NCI-H146 (cell line): ENCODE measurements at places on chromosomes 12 and 14.

DNA sequence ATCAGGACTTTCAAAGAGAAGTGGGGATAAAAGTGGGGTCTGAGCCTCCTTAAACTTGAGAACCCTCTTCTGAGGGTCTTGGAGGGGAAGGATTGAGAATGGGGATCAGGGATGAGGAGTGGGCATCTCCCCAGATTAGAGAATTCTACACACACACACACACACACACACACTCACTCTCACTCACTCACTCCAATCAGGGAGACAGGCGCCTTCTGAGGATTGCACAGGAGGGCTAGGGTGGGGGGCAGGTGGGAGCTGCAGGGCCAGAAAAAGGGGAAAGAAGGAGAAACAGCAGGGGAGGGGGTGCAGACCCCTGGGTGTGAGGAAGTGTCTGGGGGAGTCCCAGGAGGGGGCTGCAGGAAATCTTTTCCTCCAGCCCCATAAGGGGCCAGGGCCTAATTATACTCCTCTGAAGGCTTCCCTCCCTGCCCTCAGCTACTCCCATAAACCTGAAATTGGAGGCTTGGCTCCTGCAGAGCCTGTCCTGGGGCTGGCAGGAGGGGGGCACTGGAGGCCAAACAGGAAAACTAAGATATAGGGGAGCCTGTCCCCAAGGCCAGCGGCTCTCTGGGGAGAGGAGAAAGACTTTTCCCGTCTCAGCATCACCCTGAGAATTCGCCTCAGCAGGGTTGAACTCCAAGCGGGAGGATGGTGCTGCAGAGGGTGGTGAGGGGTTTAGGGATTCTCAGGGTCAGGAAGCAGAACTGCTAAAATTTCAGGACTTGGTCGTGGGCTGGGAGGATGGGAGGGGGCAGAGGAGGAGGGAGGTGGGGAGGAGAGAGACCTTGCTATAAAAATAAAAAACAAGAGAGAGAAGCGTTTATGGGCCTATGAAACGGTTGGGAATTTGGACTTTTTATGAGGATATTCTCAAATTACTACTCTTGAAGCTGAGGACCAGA, 1.6 kb downstream of the HOXC9 start:
- no peak for DNase-seq

- no peak for DNase-seq
These were observed 9.2 kb upstream of the PALS1 start for GRCh38 chr14:67232066-67232465.

DNA sequence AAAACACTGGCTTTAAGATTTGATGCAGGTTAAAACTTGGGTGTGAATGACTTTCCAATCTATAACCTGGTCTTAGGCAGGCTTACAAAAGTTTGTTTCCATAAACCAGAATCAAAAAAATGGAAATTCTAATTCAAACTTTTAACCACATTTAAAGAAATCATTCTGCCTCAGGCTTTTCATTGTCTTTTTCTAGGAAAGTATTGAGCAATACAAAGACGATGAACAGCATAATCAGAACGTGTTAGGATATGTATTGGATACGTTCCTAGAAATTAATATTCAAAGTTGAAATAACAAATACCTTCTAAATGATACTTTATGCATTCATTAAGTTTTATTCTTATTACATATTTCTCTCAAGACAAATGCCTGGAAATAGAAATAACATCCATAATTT, 172.9 kb downstream of the CEP128 start:
- no peak for DNase-seq

DNA sequence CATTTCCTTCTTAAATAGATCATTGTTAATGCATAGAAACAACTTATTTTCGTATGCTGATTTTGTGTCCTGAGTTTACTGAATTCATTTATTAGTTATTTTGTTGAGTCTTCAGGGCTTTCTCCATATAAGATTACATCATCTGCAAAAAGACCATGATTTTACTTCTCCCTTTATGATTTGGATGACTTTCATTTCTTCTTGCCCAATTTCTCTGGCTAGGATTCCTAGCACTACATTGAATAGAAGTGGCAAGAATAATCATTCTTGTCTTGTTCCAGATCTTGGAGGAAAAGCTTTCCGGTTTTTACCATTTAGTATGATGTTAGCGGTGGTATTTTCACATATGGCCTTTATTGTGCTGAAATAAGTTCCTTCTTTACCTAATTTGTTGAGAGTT, 303.0 kb upstream of the RTL1 start:
- DNase-seq: no peak

GRCh38 chr14:101851736-101852405, 90.4 kb downstream of the PPP2R5C start:
- no peak for DNase-seq

- DNase-seq: no peak
These were observed 214.4 kb downstream of the SPTSSA start for GRCh38 chr14:34247605-34248004.

- DNase-seq: no peak
These were observed 5.4 kb downstream of the RAPGEF3 start for GRCh38 chr12:47753021-47754001.

DNA sequence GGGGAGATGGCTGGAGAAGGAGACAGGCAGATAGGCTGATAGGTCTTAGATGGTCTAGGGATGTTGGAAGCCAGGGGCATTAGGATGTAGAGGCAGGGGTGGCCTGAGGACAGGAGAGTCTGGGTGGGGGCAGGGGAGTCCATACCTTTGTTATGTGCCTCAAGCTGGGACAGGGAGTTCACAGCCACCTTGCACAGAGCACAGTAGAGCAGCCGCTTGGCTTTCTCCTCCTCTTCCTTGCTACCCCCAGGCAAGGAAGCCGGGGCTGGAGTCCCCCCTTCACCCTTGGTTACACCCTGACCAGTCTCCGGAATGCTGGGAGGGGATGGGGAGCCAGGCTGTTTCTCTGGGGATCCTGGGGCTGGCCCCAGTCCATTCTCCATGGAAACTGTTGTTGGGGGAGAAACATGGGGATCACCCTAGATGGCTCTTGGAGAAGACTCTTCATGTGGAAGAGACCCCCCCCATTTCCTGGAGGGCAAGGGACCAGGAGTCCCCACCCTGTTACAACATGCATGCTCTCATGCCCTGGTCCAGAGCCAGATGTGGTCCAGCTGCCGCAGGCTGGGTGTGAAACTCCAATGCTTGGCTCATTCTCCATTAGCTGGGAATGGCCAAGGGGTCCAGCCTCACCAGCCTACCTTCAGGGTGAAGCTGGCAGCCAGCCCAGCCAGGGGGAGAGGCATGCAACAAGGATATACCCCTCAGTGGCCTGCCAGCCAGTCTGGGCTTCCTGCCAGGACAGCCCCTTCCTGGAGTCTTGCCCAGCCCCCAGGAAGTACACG, 7.2 kb upstream of the GPR84 start:
- DNase-seq: no peak

GRCh38 chr12:2299206-2299605, 246.4 kb downstream of the CACNA1C start:
- no peak for DNase-seq

GRCh38 chr12:120783197-120783596, 57.6 kb downstream of the ACADS start:
- DNase-seq: no peak

GRCh38 chr14:36773558-36773957, 111.9 kb downstream of the PAX9 start:
- no peak for DNase-seq

DNA sequence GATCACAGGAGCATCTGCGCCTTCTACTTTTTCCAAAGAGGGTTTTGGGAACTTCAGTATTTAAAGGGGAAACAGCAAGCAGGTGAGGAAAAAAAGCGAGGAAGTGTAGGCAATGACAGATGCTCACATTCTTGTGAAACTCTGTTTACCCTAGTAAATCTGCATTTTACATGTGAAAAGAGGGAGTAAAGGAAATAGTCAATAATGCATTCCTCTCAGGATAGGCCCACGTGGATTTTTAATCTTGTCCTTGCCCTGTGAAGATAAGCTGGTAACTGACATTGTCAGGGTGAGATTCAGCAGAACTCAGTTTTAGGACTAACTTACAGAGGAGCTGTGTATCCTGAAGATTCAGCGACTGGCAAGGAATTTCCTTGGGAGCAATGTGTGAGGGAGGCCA, 1119.2 kb upstream of the TMEM132C start:
- no peak for DNase-seq

GRCh38 chr12:70719672-70720420, 82.6 kb upstream of the PTPRB start:
- DNase-seq: peak; percentile 1

DNA sequence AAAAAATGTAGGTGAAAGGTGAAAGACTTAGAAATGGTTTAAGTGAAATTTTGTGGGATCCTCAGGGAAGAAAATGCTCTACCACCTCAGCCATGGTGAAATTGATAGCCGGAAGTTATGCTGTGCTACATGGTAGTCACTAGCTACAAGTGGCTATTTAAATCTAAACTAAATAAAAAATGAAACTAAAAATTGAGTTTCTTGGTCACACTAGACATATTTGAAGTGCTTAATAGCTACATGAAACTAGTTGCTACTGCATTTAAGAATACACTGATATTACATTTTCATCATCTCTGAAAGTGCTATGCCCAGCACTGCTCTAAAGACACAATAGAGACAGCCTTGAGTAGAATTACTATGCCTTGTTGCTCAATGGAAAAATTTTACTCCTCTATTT, 10.3 kb upstream of the SLCO1B3 start:
- DNase-seq: no peak

DNA sequence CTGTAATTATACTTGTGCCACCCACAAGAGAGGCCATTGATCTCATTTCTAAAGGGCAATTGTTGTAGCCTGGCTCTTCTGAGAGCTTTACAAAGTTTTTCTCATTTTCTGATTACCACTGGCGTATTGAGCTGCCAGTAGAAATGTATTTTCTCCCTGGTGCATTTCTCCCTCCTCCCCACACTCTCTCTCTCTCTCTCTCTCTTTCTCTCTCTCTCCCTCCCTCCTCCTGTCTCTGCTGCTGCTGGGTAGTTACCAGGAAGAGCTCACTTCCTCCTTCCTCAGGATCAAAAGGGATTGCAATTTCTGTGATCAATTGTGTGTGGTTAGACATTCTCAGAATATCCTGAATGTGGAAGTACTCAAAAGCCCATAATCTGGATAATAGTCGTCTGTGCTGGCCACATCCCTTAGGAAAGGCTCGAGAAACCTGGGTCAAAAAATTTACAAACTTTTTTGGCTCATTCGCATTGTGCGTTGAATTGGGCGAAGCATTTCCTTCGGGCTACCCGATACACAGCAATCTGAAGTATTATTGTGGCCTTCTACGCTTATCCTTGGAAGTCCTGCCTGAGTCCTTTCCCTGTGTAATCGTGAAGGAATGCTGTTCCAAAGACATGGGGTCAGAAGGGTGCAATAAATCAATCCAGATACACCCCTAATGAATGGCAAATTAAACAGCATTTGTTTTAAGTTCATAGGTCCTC, 254.8 kb downstream of the MSRB3 start:
- no peak for DNase-seq

GRCh38 chr14:103107455-103107854, 12.9 kb downstream of the EXOC3L4 start:
- no peak for DNase-seq

DNA sequence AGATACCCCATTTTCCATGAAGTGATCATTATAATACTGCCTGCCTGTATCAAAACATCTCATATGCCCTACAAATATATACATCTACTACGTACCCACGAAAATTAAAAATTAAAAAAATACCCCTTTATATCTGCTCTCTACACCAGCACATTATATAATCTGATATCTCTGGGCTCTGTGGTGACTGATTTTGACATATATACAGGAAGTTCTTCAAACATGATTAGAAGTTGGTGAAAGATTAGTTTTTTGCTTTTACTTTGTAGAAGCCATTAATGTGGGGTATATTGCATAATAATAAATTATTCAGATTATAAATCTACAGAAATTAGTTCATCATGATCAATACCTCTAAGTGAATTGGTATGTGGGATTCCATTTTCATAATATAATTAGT, 126.7 kb upstream of the MDM1 start:
- no peak for DNase-seq

DNA sequence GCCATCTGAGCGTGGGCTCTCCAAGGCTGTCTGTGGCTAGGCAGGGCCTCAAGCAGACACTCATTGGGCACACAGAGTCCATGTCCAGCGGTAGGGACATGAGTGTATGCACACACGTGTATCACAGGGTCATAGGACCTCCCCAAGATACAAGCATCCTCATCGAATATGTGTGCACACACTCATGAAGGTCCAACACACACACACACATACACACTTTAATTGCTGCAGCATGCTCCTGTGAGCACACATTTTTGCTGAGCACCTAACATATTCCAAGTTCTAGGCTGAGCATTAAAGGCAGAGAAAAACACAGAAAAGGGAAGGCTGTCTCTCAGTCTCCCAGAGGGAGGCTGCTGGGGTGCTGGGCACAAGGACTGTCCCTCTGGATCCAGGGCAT, 59.3 kb upstream of the TBX3 start:
- no peak for DNase-seq

DNA sequence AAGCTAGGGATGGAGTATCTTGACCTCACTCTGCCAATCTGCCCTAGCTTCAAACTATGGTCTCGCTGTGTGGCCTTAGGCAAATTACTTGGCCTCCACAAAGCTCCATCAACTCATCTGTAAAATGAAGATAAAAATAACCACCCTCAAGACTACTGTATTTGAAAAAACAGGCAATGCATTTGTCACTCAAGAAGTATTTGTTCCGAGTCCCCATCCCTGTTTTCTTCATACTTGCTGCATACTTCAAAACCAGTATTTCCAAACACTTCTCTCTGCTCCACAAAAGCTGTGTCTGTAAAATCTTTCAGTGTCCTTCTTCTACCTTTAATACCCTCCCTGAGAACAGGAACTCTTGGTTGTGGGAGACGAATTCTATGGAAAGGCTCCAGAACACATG, 47.9 kb downstream of the GTF2A1 start:
- no peak for DNase-seq

GRCh38 chr12:12115514-12115913, 44.8 kb downstream of the BCL2L14 start:
- DNase-seq: no peak

- DNase-seq: no peak
These were observed 24.6 kb upstream of the PPP1R12A start for GRCh38 chr12:79959484-79959883.

DNA sequence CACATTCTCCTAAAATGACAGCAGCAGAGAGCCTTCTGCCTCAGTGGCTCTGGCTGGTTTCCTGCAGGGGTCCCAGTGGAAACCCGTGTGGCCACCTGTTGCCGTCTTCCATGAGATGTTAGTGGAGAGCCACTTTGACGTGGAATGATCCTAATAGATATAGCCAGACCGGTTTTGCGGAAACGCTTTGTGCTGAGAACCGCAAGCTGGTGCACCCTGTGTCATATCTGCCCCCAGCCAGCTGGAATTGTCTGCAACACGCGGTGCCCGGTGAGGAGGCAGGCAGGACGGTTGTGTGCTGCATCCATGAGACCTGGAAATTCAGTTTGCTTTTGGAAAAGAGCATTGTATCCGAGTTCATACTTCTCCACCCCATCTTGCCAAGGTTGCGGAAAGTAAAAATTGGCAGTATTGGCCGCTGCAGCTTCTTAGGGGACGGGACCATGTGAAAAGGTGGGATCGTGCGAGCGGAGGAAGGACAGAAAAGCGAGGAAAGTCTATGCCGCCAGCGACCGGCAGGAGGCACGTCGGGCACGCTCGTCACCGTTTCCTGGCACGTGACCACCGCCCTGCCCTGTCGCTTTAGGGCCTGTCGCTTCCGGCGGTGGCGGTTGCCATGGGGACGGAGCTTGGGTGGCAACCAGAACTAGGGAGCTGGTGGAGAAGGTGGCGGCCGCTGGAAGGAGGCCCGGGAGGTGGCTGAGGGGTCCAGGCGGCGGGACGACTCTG, at the start of gene CFAP251:
Gene CFAP251, plus strand, starts transcription at position 643 of the 729 bp plus-strand sequence. CDS start 2,714 bp downstream, outside the sequence.
- DNase-seq: peak; percentile 97

- DNase-seq: no peak
These were observed 87.2 kb upstream of the PTPRB start for GRCh38 chr12:70724444-70724843.
